ENCODE measurements at places on chromosomes 3 and 15.

DNA sequence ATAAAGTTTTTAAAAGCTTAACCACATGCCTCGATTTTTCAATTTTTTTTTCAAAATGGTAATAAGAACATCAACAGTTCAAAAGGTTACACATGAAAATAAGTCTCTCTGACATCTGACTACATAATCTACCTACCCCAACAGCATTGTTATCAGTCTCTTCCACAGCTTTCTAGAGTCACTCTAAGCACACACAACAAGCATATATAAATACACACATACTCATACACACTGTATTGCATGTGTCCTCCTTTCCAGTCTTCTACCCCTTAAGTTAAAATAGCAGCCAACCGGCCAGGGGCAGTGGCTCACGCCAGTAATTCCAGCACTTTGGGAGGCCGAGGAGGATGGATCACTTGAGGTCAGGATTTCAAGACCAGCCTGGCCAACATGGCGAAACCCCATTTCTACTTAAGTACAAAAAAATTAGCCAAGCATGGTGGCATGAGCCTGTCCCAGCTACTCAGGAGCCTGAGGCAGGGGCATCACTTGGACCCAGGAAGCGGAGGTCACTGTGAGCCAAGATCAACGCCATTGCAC, 12.2 kb downstream of the TBL1XR1 start:
- DNase-seq, result no peak

DNA sequence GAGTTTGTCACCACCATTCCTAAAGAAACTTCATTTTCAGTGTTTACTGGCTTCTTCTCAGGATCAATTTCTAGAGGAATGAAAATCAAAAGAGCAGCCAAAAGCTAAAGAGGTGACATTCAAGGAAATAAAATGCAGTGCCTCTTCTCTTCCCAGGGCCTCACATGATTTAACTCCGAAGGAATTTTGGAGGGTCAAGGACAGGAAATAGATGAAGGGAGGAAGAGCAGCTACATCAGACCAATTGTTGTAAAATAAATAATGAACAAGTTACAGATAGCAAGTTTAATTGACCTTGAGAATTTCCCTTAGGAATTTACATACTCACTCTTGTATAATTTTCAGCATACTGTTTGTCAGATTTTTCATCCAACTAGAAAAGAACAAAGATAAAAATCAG, 78.1 kb downstream of the LRRFIP2 start:
- no peak for DNase-seq

- DNase-seq, result no peak
Measured at GRCh38 chr3:73255609-73256029, 194.2 kb downstream of the EBLN2 start.

DNA sequence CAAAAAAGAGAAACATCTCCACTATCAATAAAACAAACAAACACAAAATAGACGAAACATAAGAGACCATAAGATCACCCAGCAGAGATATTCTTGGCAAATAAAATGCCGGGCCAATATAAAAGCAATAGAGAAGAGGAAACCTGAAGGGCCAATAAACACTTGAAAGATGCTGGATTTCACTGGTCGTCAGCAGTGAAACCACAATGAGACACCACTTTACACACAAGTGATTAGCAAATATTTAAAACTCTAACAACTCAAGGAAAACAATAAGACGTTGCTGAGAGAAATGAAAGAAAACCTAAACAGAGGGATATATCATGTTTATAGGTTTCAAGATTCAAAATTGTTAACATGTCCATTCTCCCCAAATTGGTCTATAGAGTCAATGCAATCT, 148.5 kb downstream of the WDR76 start:
- no peak for DNase-seq
